ENCODE measurements at places on chromosomes 16 and 17.

DNA sequence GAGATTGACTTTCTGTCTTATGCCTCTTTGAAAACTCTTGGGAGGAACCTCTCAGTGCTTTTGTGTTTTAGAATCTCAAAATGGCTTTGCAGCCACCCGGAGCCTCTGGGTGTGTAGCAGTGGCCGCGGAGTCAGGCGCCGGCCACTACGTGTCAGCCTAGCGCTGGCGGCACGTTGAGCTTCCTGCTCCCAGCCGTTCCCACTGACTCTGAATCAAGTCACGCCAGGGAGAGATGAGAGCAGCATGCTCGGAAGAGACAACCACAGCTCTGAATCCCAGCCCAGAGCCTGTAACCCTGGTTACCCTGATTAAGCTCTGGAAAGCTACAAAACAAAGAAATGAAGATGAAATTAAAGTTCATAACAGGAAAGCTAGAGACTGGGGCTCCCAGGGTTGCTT is 97.4 kb upstream of the CACNG5 start:
- no peak for DNase-seq

GRCh38 chr16:75821117-75821516 is 94.8 kb upstream of the CPHXL start:
- no peak for DNase-seq

DNA sequence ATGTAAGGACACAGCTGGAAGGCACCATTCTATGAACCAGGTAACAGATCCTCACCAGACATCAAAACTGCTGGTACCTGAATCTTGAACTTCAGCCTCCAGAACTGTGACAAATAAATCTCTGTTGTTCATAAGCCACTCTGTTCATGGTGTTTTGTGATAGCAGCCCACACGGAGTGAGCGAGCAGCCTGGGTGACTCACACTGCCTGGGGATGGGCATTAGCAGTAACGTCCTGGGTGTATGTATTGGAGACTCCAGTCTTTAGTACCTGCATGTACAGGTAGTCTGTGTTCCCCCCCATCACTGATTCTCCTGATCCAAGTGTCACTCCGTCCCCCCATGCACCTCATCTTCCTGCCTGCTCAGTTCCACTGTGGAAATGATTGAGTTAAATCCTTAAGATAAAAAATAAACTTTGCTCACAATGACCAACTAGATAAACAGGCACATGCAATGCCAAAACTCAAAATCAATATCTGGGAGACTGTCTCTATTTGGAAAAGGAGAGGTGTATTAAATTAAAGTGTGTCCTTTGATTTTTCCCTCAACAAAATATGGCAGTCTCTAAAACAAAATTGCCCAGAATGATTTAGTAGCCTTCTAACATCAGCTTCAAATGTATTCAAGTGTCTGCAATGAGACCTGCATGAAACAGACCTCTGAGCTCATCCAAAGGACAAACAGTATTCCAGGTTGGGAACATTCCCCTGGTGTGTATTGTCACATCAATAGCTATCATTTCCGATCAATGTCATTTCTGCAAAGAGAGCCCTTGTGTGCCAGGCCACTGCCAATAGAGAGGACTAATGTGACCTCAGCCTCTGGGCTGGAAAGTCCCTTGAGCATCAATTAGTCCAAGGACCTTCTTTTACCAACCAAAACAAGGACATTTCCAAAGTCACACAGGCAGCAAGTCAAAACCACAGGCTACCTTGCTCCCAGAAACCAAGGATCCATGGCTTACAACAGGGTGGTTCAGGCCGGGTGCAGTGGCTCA is 12.2 kb upstream of the VAT1L start:
- DNase-seq, result no peak

- no peak for DNase-seq
Observed at GRCh38 chr17:60103957-60104356, 25.2 kb upstream of the HEATR6 start.

GRCh38 chr17:76304226-76305134 is 3.6 kb downstream of the QRICH2 start:
- no peak for DNase-seq

DNA sequence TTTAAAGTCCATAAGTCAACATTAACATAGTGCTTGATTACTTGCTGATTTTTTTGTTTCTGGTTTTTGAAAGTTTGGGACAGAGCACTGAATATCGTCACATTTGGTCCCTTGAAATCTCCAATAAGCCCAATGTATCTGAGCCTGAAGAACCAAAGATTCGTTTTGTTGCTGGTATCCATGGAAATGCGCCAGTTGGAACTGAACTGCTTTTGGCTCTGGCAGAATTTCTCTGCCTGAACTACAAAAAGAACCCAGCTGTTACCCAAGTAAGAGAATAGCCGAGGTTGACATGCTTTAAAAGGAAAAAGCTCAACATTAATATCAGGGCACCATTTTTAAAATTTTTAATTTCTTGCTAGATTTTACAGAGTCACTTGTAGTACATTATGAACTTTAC is 27.7 kb upstream of the GOSR1 start:
- no peak for DNase-seq

DNA sequence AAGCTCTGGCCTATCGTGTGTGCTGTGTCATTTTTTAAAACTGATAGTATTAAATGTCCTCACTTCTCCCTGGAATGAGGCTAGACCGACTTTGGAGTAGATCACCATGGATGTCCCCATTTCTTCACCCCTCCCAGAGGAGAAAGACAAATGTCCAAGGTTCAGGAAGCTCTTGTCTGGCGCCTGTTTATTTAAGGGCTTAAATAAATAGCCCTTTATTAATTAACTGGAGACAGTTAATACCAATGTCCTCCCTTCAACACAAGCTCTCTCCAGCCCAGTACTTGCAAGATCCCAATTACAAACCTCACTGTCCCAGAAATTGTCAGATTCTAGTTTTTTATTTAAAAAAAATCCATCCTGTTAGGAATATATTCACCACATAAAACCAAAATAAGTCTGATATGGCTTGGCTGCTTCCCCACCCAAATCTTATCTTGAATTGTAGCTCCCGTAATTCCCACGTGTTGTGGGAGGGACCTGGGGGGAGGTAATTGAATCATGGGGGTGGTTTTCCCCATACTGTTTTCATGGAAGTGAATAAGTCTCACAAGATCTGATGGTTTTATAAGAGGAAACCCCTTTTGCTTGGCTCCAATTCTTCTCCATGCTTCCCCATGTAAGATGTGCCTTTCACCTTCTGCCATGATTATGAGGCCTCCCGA is 344.4 kb downstream of the SHISA9 start:
- no peak for DNase-seq

- no peak for DNase-seq
Observed at GRCh38 chr16:27764869-27765675, 215.1 kb downstream of the KATNIP start.

DNA sequence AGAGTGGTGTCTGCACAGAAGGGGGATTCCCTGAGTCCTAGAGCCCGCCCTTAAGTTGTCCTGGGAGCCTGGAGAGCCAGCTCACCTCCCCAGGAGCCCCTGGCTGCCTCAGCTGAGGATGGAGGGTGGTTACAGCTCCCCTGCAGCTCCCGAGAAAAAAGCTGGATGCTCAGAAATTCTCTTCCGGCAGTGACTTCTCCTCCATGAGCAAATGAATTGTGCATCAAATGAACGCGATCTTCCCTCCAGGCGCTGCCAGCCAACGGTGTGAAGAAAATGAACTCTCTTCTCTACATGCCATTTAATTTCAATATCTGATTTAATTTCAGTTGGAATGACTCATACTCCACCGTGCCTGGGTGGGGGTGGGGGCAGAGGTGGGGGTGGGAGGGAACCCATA is 14.3 kb upstream of the C16orf74 start:
- DNase-seq, result no peak
